Activated CD8-positive, alpha-beta T cell treated with anti-CD3 and anti-CD28 coated beads for 36 hours (primary cell): ENCODE measurements at places on chromosomes 2 and 18.

DNA sequence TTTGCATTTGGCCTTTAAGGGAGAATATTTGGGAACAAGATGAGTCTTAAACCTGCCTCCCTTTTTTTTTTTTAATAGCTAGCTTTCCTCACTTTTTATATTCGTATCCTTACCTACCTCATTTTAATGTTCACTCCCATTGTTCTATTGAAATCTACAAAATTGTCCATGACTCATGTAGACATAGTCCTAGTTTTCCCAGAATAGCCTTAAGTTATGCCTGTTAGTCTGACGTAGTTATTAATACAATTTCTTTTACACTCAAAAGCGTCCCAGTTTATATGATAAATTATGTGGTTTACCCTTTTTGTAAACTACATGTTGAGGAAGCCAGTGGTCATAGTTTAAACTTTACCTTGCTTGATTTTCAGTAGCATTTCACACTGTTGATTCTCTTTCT lies 73.4 kb downstream of the UBR3 start:
- DNase-seq, result no peak

DNA sequence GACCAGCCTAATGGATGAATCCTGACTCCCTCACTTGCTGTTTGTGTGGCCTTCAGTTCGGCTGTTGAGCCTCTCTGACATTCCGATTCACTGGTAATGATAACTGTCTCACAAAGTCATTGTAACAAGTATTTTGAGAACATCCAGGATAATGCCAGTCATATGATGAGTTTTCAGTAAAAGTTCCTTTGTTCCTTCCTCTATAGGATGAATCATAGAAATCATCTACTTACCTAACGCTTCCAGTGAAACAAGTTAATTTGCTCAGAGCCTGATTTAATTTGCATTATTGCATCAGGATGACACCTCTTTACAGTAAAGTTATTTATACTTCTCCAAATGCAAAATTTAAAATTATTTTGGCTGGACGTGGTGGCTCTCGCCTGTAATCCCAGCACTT lies 32.0 kb downstream of the RAB31 start:
- DNase-seq, result no peak

DNA sequence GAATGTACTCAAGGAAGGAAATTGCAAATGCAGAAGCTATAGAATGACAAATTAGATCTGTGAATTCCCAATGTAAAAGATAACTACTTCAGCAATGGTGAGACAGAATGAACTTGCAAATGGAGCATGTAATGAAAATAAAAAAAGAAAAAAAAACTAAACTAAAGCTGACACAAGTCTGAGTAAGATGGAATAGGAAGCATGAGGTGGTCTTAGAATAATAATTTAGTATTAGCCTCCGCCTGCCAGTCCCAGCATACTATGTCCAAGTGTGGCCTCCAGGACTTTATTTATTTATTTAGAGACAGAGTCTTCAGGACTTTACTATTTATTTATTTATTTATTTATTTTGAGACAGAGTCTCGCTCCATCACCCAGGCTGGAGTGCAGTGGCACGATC lies 37.4 kb upstream of the SLC39A10 start:
- DNase-seq, result no peak

GRCh38 chr2:88919087-88919738 lies 227.7 kb downstream of the RPIA start:
- DNase-seq, result peak; percentile 13

- DNase-seq, result no peak
Measured at GRCh38 chr2:234256516-234256915, 206.0 kb downstream of the SPP2 start.

DNA sequence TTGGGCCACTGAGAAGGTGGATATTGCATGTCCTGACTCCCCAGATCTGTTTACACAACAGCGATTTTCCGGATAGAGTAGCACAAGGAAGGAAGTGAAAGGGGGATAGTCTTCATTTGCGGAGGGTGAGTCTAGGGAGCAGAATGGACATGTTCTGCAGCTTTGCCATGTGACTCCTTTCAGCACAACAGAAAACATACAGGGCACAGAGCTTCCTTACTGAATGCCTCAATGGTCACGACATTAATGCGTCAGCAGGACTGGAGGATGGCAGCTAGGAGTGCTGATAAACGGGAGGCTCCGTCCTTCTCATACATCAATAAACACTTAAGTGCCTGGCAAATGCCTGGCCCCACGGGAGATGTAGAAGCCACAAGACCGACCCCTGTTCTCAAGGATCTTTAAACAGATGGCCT lies 163.0 kb downstream of the FAM210A start:
- DNase-seq, result no peak

DNA sequence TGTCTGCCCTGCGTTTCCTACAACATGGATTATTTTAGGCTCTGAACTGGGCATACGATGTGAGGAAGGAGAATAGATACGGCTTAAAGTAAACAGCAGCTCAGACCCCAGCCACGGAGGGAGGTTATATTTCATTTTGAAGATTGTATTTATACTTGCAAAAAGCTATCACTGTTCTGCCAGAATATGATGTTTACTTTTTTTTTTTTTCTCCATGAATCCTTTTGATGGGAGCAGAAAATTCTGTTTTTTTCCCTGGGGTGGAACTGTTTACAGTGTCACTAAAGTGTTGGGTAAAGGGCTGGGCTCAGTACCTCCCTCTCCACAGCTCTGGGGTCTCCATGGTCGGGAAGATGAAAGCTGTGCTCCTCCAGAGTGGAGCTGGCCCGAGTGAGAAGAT lies 13.1 kb downstream of the PCARE start:
- DNase-seq, result no peak

GRCh38 chr18:596288-596881 lies 403 bp upstream of the CLUL1 start:
- DNase-seq, result peak; percentile 3

DNA sequence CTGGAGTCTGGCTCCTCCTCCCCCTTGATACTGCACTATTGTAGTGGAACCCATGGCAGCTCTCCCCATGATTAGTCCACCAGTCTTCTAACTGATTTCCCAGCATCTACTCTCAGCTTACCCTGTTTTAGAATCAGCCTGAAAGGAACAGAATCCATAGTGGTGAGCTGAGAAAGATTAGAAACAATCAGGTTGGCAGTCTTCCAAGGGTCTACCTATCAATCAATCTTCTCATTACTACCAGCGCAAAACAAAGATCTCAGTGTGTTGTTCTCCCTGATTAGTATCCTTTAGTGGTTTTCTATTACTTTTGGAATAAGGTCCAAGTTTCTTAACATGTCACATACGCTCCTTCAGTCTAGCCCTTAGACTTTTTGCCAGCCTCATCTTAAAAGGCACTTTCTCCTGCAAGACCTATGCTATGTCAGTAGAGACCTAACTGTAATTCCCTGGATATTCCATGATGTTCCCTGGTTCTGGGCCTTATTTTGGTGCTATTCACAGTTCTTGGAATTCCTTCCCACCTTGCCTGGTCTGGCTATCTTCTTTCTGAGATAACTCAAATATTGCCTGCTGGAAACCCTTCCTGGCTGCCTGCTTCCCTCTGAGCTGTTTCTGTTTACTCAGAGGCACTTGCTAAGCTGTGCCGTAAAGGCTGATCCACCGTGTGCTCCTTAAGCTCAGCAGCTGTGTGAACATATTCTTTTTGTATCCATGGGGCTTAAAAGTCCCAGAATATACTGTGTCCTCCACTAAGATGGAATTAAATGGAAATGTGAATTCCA lies 32.6 kb downstream of the LAMA3 start:
- DNase-seq, result no peak

- DNase-seq, result peak; percentile 55
Measured at GRCh38 chr2:96325041-96325883, at the start of gene ITPRIPL1. Gene ITPRIPL1, plus strand, starts transcription at chr2:96325317. Its CDS starts 523 bp downstream, at chr2:96325840.

- DNase-seq, result peak; percentile 33
Measured at GRCh38 chr18:56112013-56112749, 524.2 kb upstream of the TCF4 start.
